Fibroblast of skin of right quadriceps (primary cell): ENCODE measurements at places on chromosomes 4 and X.

- DNase-seq: no peak
Measured at GRCh38 chrX:97564496-97564895, 680.8 kb downstream of the RPA4 start.

GRCh38 chrX:41043674-41044345 lies 41.4 kb upstream of the USP9X start:
- DNase-seq: peak; percentile 56

GRCh38 chr4:95421869-95422268 lies 126.9 kb downstream of the UNC5C start:
- DNase-seq: no peak

GRCh38 chr4:8200302-8200975 lies 1.3 kb downstream of the SH3TC1 start:
- DNase-seq: no peak

GRCh38 chr4:79253924-79254323 lies 71.9 kb downstream of the NAA11 start:
- no peak for DNase-seq
